ENCODE measurements at places on chromosomes 7 and 10.

GRCh38 chr7:34620425-34620824, 37.6 kb upstream of the NPSR1 start:
- no peak for DNase-seq
- no peaks in the 10 kb centered on the region for H3K4me1 ChIP-seq
- no peaks in the 10 kb centered on the region for H3K36me3 ChIP-seq
- H3K4me3 ChIP-seq, result no peak overlapping the region
- H3K27me3 ChIP-seq, result no peaks in the 10 kb centered on the region

- no peak overlapping the region for H3K4me3 ChIP-seq
- H3K4me1 ChIP-seq, result peaks cover 6% of the 10 kb centered on the region
- no peak overlapping the region for H3K27ac ChIP-seq
Observed at GRCh38 chr7:99489235-99489634, 10.8 kb downstream of the ZNF394 start.

DNA sequence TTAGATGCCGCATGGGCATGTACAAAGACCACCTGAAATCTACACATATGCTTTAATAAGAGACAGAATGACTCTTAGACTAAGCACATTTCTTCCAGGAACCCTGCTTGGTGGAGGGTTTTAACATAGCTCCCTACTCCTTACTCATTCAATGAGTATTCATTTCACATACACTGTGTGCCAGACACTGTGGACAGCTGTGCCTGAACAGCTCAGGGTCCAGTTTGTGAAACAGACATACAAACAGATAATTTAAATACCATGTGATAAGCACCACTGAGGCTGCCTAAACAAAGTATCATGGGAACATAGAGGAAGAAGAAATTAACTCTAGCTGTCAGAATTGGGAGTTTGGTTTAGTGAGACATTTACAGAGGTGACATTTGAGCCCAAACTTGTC, 65.2 kb upstream of the ITPRID1 start:
- H3K27ac ChIP-seq, result no peak overlapping the region
- H3K36me3 ChIP-seq, result no peaks in the 10 kb centered on the region
- DNase-seq, result no peak
- no peak overlapping the region for H3K4me3 ChIP-seq

DNA sequence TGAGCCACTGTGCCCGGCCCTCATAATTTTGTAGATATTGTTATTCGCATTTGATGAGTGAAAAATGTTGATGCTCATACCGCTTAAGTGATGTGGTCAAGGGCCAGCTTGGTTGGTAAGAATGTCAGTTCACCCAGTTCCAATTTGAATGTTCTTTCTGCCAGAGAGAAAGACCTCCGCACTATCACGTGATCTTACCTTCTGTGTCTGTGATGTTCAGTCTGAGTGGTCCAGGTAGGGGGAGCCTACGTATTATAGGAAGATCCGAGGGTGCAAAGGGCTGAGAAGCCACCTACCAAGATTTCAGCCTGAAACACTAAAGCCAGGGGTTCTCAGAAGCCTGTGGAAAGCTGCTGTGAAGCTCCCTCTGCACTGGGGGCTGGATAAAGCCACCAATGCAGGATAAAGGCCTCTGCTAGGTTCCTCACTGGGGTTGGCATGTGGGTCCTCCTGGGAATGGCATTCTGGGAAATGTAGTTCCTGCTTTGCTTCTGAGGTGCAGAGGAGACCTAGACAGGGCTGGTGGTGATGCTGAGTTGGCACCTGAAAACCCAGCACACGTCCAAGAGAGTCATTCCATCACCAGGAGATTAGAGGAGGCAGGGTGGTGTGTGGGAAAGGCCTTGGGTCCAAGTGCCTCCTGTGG, 64.7 kb upstream of the AOAH start:
- H3K4me3 ChIP-seq, result no peak overlapping the region
- H3K27ac ChIP-seq, result no peak overlapping the region
- peaks cover 12% of the 10 kb centered on the region for H3K4me1 ChIP-seq
- no peaks in the 10 kb centered on the region for H3K36me3 ChIP-seq

DNA sequence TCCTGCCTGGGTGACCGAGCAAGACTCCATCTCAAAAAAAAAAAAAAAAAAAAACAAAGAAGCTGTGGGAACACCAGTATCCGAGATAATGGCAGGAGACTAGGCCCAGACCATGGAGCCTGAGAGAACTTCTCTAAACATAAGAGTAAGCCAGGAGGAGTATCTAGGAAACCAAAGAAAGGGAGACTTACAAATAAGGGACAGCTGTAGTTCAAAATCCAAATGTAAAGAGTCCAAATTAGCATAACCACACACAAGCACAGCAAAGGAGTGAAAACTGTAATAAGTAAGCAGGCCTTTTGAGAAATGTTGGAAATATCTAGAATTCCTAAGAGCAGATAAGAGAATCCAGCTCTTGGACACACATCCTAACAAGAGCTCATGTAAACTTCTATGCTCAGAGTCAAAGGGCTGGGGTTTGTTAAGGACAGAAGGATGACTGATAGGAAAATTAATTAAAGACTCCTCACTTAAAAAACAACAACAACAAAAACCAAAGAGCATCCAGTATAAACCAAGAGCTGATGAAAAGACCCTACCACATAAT, 15.8 kb downstream of the ZNF25 start:
- H3K4me3 ChIP-seq, result no peak overlapping the region
- DNase-seq, result no peak
- no peaks in the 10 kb centered on the region for H3K27me3 ChIP-seq
- no peak overlapping the region for H3K27ac ChIP-seq

DNA sequence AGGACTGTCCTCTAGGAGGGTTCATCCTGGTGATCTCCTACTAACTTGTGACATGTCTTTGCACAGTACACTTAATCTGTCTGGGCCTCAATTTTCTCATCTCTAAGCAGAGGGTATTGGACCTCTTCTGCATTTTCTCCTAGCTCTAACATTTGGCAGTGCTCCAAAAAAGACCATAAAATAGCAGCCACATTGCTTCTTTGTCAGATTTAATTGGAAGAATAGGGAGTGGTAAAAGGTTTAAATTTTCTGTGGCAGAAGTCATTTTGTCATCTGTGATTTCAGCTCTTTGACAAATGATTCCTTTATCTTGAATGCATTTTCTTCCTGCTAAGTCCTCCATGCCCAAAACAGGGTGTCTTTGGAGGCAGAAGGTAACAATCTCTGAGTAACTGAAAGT, 289.9 kb upstream of the LRGUK start:
- no peak for DNase-seq
- no peaks in the 10 kb centered on the region for H3K4me1 ChIP-seq

DNA sequence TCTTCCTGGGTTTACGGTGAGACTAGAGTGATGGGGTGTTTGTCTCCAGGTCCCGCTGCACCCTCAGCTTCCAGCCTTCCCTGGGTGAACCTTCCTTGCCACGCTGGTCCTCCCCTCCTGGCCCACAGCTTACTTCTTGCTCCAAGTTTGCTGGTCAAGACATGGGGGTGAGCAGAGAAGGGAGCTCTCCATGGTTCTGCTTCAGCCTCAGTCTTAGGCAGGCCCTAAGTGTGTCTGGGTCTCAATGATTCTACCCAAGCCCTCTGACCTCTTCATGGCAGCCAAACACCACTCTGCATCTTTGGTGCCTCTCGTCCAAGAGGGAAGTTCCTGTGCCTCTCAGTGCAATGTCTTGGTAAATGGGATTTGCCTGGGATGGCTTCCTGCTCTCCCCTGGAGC, 356.5 kb upstream of the KLF6 start:
- DNase-seq, result peak; percentile 33
- no peak overlapping the region for H3K4me3 ChIP-seq
- no peak overlapping the region for H3K27ac ChIP-seq
- peaks cover 4% of the 10 kb centered on the region for H3K36me3 ChIP-seq
- no peaks in the 10 kb centered on the region for H3K27me3 ChIP-seq

- H3K36me3 ChIP-seq, result no peaks in the 10 kb centered on the region
- H3K4me3 ChIP-seq, result no peak overlapping the region
- H3K4me1 ChIP-seq, result no peaks in the 10 kb centered on the region
- no peak for DNase-seq
Observed at GRCh38 chr7:133394369-133394768, 141.5 kb downstream of the EXOC4 start.

GRCh38 chr10:28087661-28088351, 88.9 kb upstream of the ODAD2 start:
- peak overlapping the region; percentile 69 for H3K27ac ChIP-seq
- no peaks in the 10 kb centered on the region for H3K27me3 ChIP-seq
- no peak overlapping the region for H3K4me3 ChIP-seq
- DNase-seq, result peak; percentile 92
- no peaks in the 10 kb centered on the region for H3K4me1 ChIP-seq
